ENCODE measurements at places on chromosomes 1 and 21. TPM values are rescaled to one million over a fixed set of nuclear protein-coding genes. Genes with fewer than 3 reads are reported as not detected.

DNA sequence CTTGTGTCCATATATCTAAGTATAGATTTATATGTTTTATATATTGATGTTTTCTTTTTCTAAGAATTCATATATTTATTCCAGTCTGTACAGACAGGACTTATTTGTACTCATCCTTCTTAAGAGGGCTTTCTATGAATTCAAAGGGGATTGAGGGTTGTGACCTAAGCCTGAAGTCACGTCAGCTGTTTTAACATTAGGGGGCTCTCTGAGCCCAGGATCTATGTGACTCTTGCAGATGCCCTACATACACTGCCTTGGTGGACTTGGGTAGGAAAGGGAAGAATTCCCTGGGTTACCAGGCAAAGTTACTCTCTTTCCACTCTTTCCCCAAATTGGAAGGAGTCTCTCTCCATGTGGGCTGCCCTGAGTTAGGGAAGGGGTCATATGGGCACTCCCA lies 283.8 kb upstream of the DAB1 start:
- no peak for DNase-seq

GRCh38 chr1:197923038-197923437 lies 5.9 kb downstream of the LHX9 start:
- no peak for DNase-seq

DNA sequence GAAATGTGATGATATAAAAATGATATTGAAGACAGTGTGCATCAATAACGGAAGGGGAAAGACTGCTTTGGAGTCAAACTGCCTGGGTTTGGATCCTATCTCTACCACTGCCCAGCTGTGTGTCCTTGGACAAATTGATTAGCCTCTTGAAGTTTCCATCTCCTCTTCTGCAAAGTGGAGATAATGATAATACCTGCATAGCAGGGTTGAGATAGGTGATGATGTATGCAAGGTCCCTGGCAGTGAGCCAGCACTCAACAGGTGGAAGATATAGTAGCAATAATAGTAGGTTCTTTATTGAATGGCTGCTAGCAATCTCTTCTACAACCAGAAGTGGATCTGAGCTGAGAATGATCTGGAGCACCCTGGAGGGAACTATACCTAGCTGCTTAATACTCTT lies 166.7 kb downstream of the MIS18A start:
- DNase-seq, result no peak

The FCRL2 gene
- 2.7 TPM for total RNA-seq

The FCGR2B gene
- 3.5 TPM for total RNA-seq

The KAZN gene
- total RNA-seq, result 0.18 TPM

DNA sequence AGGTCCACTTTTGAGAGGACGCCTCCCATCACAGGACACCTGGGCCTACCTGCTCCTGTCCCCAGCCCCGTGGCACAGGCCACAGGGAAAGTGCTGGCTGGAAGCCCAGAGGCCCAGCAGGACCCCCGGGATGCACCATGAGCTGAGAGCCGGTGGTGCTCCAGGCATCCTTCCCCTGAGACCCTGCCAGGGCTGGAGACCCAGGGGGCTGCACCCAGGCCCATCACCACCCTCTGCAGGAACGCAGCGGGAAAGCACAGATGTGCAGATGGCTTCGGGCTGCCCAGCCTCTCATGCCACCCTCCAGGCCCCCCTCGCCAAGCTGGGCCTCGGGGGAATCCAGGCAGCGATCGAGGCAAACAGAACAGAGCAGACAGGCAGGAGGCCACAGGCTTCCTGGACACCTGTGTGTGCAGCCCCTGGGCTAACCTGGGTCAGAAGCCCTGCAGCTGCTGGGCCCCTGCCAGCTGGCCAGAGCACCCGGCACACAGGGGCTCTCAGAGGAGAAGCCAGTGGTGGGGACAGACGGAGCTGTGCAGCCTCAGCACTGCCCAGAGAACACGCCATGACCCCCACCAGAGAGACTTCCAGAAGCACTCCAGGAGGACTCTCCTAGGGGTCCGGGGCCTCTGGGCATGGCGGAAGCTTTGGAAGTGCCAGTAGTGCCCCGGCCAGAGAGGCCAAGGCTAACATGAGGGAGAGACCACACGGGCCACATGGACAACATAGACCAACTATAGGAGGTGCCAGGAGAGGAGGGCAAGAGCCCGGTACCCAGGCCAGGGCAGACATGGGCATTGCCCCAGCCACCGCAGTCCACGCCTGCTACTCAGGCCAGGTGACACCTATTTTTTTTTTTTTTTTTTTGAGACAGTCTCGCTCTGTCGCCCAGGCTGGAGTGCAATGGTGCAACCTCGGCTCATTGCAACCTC lies 71.4 kb downstream of the ARHGEF16 start:
- no peak for DNase-seq

DNA sequence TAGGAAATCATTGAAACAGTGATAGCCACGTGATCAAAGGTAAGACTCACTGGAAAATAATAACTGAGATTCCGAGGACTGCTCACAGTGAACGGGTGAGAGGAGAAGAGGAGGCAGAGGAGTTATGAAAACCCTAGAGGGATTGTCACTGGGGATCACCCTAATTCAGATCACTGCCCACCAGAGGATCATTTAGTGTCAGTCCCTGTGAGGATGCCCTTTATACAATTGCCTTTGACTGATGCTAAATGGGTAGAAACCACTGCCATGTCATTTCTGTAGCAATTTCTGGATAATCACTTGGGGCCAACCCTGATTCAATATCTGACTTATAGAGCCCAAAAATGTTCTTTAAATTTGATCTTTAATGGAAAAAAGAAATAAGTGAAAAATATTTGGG lies 14.1 kb upstream of the VAV3 start:
- no peak for DNase-seq

DNA sequence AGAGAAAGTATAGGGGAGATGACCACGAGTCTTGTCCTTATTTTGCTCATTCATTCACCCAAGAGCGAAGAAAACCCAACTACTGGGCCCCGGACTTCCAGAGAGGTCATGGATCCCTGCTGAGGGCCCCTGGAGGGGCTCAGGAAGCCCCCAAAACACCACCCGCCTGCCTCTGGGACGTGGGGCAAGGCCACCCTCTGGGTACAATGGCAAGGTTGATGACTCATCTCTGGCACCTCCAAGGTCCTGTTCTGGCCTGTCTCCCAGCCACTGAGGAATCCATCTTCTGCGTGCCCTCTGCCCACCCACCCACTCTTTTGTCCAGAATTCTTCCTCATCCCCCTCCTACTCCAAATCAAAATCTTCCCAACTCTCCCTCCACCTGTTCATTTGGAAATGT lies 21.3 kb upstream of the PRDM15 start:
- no peak for DNase-seq

The ESPN gene
- total RNA-seq, result 2.3 TPM

The SLC16A1 gene
- 11.8 TPM for total RNA-seq

DNA sequence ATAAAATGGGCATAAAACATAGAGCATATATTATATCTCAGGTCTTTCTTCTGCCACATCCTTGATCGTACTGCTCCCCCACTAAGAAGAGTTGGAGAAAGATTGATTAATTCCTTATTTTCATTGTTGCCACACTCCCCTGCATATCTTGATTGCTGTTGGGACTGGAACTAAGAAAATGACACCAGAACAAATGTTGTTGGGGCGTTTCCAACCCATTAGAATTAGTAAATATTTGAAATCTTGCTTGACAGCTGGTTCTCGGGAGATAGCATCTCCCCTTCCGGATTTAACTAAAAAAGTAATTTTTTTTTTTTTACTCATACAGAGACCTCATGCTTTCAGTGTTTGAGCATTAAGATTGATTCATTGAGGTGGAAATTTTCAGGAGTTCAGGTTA lies 493.0 kb upstream of the PLXNA2 start:
- DNase-seq, result no peak

DNA sequence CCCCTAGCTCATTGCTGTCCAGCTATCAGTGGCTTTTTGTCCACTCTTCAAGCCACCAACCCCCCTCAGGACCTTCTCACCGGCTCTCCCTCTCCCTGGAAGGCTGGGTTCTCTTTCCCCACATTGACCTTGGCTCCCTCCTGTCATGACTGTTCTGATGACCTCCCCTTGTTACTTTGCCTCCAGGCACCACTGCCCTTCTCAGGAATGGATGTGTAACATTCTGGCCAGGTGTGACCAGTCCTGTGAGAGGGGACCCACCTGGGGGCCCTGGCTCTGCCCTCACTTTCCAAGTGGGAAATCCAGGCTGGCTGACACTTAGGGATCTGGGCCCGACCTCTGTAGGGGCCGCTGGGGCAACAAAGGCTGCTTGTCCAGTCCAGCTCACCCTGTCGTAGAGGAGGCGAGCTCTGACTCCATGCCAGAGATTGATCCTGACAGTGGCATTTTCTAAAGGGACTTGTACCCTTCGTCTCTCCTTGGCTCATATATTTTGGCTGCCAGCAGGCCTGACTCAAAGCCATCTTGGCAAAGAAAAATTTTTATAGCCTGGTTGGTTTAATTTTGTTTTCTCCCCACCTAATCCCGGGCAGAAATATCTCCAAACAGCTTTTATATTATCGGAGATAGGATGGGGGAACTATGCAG lies 37.9 kb upstream of the USP24 start:
- no peak for DNase-seq

- no peak for DNase-seq
Measured at GRCh38 chr21:44550807-44551206, 498 bp downstream of the KRTAP10-2 start.

DNA sequence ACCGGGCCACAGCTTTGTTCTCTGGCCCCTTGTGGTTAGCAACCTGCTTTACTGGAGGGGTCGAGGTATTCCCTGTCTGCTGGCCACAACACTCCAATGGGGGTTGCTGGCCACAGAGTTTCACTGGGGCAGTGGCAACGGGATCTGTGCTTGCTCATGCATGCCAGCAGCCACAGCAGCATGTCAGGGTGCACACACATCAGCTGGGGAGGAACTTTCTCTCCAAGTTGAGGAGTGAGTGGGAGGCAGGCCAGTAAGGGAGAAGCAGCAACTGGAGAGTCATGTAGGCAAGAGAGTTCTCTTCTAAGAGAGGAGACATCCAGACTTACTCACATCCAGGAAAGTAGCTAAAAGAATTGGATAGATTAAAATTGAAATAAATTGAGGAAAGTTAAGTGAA lies 38.0 kb downstream of the SAMD13 start:
- no peak for DNase-seq

The CIART gene
- total RNA-seq, result 1.6 TPM

The ACP6 gene
- 17.5 TPM for total RNA-seq

The GPR37L1 gene
- not detected for total RNA-seq

DNA sequence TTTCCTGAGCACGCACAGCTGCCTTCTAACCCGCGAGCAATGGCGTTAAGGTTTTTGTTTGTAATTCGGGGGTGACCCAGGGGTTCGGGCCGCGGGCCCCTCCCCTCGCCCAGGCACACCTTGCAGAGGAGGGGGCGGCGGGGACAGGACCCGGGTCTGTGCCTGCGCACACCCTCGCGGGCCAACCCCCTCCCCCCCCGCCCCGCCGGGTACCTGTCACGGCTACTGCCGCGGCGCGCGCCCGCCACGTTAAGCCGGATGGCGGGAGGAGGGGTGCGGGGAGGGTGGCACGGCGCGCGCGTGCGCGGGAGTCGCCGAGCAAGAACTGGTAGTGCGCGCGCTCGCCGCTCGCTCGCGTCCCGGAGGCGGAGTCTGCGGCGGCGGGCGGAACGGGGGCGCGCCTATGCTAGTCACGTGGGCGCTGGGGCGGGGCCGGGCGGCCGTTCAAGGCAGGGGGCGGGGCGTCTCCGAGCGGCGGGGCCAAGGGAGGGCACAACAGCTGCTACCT lies at the start of gene TPTE:
TPTE (plus strand) TSS at position 493 of the 508 bp plus-strand sequence. CDS start 17,141 bp downstream, outside the sequence.
- DNase-seq, result no peak

DNA sequence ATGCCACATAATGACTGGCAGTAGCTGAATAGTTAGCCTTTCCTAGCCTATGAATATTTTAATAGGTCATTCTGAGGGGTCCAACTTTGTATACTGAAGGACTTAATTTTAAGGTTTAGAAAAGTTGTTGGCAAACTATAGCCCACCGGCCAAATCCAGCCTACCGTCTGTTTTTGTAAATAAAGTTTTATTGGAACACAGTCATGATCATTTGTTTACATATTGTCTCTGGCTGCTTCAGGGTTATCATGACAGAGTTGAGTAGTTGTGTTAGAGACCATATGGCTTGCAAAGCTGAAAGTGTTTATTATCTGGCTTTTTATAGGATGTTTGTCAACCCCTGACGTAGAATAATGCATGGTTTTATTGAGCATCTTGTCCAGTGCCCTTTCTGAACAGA lies 73.4 kb downstream of the NTMT2 start:
- DNase-seq, result no peak

DNA sequence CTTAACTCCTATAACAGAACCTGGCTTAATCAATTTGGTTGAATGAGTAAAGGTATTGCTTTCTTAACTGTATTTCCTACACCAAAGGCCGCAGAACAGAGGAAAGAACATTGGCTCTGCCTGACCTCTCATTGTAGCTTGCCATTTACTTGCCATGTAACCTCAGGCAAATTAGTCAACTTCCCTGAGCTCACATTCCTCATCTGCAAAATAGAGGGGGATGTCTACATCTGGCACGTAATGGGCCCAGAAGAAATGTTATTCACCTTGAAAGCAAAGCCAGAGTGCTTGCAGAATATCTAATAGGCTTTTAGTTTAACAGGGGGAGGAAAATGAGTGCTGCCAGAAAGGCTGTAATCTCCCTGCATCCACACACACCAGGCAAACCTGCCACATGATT lies 44.3 kb downstream of the LAMC2 start:
- no peak for DNase-seq

DNA sequence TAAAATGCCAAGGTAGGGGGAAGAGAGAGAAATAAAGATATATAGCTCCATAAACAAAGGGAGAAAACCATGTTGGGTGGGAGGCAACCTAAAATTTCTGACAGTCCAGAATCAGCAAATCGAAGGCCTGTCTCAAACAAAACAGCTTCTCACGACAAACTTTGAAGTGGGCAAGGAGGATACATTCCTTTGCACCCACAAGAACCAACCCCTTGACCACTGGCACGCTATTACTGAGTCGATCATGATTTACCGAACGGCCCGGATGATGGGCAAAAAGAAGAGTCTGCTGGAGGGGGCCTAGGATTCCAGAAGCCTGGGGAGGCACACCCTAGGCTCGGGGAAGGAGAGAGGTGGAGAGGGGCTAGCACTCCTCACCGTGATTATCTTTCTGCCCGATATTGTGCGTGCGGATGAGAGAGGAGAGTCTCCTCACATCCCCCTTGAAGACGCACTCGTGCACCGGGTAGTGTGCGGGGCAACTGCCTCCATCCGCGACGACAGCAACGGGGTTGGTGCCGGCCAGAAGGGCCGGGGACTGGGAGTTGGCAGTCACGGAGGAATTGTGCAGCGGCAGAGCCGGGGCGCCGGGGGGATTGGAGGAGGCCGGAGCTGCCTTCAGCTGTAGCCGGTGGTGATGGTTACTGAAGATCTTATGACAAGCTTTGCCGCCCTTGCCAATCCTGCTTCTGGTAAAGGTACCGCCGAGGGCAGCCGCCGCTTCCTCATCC lies 756 bp downstream of the ANKRD13C start:
- DNase-seq, result no peak

The DNALI1 gene
- 0.49 TPM for total RNA-seq

The RPAP2 gene
- 38.7 TPM for total RNA-seq

The CD164L2 gene
- not detected for total RNA-seq

GRCh38 chr1:8747879-8748825 lies 69.3 kb downstream of the RERE start:
- DNase-seq, result no peak

- DNase-seq, result no peak
Measured at GRCh38 chr1:186983327-186983726, 154.6 kb downstream of the PLA2G4A start.

GRCh38 chr1:232227306-232227705 lies 402.6 kb downstream of the SIPA1L2 start:
- no peak for DNase-seq

- DNase-seq, result no peak
Measured at GRCh38 chr1:109624201-109625010, 4.8 kb downstream of the AMPD2 start.

GRCh38 chr1:154276797-154277196 lies 4.4 kb downstream of the HAX1 start:
- DNase-seq, result no peak

All from naive thymus-derived CD8-positive, alpha-beta T cell (primary cell).